ENCODE measurements at places on chromosomes 6 and 20.

DNA sequence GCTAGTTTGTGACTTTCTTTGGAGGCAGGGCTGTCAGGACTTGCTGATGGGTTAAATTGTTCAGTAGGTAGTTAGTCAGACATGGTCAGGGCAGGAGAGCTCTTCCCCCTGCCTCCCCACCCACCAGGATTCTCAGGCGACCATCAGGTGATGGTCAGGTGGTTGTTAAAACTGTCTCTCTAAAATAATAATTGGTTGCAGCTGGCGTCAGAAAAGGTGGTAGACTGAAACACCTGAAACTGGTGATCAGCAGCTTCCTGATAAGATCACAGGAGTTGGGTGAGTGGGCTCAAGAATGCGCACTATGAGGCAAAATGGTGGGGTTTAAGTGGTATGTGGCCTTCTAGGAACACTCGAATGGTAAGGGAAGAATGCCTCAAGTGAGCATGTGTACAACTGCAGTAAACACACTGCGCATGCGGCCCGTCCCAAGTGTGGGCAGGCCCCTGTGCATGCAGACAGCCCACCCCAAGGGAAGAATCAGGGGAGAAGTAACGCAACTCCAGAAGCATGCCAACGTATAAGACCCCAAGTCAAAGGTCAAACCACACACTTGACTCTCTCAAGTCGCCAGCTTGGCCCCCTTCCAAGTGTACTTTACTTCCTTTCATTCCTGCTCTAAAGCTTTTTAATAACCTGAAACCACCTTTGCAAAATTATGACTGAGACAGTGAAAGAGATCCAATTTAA, 7.9 kb upstream of the BLCAP start:
- DNase-seq: no peak

DNA sequence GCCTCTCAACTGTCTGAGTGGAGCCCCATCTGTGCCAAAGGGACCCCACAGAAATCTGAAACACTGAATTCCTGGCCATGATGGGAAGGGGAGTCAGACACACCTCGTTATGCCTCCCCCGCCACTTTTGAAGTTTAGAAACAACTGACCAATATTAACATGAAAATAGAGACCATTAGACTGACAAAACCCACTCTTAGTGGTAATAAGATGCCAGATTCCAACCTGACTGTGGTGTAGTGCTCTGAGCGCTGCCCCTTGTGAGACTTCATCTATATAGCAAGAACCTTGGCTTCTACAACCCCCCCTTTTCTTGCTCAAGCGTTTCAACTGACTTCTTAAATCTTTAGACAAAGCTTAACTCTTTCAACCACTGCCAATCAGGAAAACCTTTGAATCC, 46.1 kb upstream of the UNC93A start:
- DNase-seq: no peak

GRCh38 chr20:50815162-50815989, 20.5 kb downstream of the BCAS4 start:
- peak; percentile 74 for DNase-seq

DNA sequence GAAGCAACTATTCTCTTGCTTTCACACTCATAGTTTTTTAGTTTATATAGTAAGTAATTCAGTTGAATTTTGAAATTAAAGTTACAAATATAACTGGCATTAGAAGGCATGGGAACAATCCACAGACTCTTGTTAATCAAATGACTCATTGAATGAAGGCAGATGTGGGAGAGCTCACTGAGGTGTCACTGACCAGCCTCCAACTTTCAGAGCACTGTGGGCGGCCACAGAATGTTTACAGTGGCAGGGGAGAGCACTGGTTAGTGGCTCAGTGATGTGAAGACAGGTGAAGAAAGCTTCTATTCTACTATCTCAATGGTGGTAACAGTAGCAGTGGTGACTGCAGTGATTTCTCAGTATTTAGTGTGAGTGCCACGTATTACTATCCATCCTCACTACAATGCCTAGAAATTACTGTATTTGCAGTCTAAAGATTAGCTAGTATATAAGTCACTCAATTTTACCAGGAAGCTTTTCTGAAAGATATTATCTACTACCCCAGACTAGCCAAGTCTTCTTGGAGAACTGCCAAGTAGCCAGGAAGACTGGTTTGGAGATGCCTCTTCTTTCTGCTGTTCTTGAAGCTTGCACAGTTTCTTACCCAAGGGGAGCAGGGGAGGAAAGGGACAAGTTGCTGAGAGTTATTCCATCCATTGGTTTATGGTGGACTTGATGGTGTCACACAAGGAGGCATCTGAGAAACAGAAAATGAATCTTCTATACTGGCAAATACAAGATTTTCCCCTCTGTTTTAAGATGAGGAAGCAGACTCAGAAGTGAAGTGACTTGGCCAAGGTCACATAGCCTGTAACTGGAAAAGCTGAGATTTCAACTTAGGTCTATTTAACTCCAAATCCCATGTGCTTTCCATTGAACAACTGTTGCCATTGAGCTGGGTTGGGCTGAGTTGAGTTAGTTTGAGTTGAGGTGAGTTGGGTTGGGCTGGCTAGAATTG, 231.2 kb downstream of the ANKRD60 start:
- peak; percentile 36 for DNase-seq

- no peak for DNase-seq
These were observed 30.0 kb downstream of the GJA10 start for GRCh38 chr6:89924231-89924630.

DNA sequence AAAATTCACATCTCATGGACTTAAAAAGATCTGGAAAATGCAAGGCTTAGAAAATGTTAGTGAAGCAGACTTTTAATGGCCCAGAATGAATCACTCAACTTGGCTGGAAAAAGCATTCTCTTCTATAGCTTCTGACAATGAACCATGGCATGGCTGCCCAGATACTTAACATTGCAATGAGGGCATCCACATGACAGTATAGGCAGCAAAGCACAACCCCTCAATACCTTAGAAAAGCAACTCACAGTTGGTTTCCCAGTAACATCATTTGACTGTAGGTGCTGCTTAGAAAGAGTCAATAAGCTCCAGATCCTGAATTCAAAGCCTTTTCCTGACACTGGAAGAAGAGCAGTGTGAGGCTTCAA, 155.8 kb downstream of the EYA4 start:
- peak; percentile 40 for DNase-seq

- DNase-seq: peak; percentile 62
These were observed 5.8 kb downstream of the TFAP2C start for GRCh38 chr20:56634735-56635385.

DNA sequence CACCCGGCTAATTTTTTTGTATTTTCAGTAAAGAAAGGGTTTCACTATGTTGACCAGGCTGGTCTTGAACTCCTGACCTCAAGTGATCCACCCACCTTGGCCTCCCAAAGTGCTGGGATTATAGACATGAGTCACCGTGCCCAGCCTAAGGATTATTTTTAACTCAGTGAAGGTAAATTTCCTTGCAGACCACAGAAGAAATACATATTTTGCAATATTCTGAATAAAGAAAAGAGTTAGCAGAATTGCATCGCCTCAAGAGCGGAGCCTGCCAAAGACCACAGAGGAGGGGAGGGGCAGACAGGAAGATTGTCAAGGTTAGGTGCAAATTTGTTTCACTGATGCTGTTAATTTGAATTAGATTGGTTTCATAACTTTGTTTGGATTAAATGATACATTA, 47.4 kb downstream of the SOD2 start:
- DNase-seq: no peak

DNA sequence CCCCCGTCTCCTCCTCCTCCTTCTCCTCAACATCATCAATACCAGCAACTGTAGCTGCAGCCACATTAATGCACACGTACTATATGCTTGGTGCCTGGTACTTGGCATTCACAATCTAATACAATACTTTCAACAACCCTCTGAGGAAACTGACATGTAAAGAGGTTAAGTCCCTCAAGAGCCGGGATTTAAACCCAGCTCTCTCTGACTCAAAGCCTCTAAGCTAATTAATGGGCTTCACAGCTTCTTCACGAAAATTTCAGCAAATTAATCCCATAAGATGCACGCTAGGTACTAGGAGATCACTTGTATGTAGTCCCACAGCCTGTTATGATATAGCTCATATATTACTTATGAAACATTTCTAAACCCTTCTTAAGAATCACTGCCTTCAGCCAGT, 73.1 kb upstream of the IPCEF1 start:
- no peak for DNase-seq

- DNase-seq: peak; percentile 92
These were observed 252.0 kb downstream of the HIVEP2 start for GRCh38 chr6:142692942-142693341.

GRCh38 chr20:31833130-31833930, 12.1 kb downstream of the FOXS1 start:
- DNase-seq: peak; percentile 72

DNA sequence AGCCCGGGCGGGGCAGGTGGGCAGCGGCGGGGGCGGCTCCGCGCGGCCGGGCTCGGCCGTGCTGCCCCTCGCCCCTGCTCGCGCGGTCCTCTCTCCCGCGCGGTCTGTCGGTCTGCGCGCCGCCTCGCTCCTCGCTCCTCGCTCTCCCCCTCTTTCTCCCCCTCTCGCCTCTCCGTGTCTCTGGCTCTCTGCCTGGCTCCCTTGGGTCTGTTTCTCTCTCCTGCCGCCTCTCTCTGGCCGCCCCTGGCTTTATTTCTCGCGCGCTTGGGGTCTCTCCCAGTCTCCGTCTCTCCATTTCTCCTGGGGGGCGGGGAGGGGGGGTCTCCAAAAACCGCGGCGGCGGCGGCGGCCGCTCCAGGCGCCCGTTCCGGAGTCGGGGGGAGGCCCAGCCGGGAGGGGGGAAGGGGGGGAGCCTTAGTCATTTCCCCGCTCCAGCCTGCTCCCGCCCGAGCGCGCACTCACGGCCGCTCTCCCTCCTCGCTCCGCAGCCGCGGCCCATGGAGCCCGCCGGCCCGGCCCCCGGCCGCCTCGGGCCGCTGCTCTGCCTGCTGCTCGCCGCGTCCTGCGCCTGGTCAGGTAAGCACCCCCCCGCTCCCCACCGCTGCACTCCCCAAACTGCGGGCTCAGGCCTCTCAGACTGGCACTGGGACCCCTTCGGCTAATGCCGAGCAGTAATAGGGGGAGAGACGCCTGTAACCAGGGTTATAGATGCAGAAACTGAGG, at the start of gene SIRPA:
SIRPA (plus strand) TSS at position 457 of the 723 bp plus-strand sequence; CDS start at position 498, 41 bp downstream.
- peak; percentile 90 for DNase-seq
